ENCODE measurements at places on chromosomes 7 and 10.

- peaks cover 18% of the 10 kb centered on the region for H3K4me1 ChIP-seq
- H3K27ac ChIP-seq, result no peak overlapping the region
- no peaks in the 10 kb centered on the region for H3K36me3 ChIP-seq
- DNase-seq, result peak; percentile 79
- H3K27me3 ChIP-seq, result no peaks in the 10 kb centered on the region
Observed at GRCh38 chr7:4610768-4611467, 71.2 kb upstream of the FOXK1 start.

GRCh38 chr10:68501691-68502090, 25.6 kb downstream of the SLC25A16 start:
- no peaks in the 10 kb centered on the region for H3K27me3 ChIP-seq
- H3K27ac ChIP-seq, result no peak overlapping the region
- no peak for DNase-seq
- peaks cover 76% of the 10 kb centered on the region for H3K36me3 ChIP-seq

GRCh38 chr10:123841560-123841959, 50.0 kb downstream of the CPXM2 start:
- DNase-seq, result no peak
- H3K36me3 ChIP-seq, result no peaks in the 10 kb centered on the region
- H3K27ac ChIP-seq, result no peak overlapping the region
- peaks cover 4% of the 10 kb centered on the region for H3K4me1 ChIP-seq
- H3K4me3 ChIP-seq, result no peak overlapping the region
- H3K27me3 ChIP-seq, result no peaks in the 10 kb centered on the region

GRCh38 chr7:151702961-151703360, 174.0 kb downstream of the PRKAG2 start:
- H3K27me3 ChIP-seq, result no peaks in the 10 kb centered on the region
- no peak overlapping the region for H3K27ac ChIP-seq
- H3K4me3 ChIP-seq, result no peak overlapping the region
- DNase-seq, result no peak
- H3K4me1 ChIP-seq, result peaks cover 12% of the 10 kb centered on the region

DNA sequence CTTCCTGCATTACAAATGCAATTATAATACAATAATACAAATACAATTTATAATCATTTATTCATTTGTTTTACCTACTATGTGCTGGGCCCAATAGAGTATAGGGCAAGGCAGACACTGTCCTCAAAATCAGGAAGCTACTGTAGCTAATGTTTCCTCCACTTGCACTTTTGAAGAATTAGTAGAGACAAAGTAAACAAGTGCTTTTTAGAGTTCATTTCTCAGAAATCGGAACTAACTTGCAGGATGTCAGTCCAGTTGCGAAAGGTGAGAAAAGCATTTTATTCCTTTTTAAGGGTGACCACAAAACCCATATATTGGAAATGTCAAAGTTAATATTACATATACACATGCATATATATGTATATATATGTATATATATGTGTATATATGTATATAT, 14.2 kb downstream of the ADRB1 start:
- no peaks in the 10 kb centered on the region for H3K4me1 ChIP-seq
- DNase-seq, result no peak
- H3K36me3 ChIP-seq, result no peaks in the 10 kb centered on the region
- H3K27me3 ChIP-seq, result peaks cover 8% of the 10 kb centered on the region
- H3K4me3 ChIP-seq, result no peak overlapping the region

GRCh38 chr10:96826438-96826837, 5.7 kb upstream of the LCOR start:
- peaks cover 4% of the 10 kb centered on the region for H3K4me1 ChIP-seq
- DNase-seq, result no peak
- no peak overlapping the region for H3K4me3 ChIP-seq
- H3K27me3 ChIP-seq, result no peaks in the 10 kb centered on the region

- H3K27me3 ChIP-seq, result no peaks in the 10 kb centered on the region
- no peak for DNase-seq
- no peaks in the 10 kb centered on the region for H3K4me1 ChIP-seq
- H3K36me3 ChIP-seq, result no peaks in the 10 kb centered on the region
Observed at GRCh38 chr7:21300692-21301091, 127.2 kb upstream of the SP4 start.

GRCh38 chr7:159036916-159037605, 107.6 kb downstream of the VIPR2 start:
- H3K4me3 ChIP-seq, result no peak overlapping the region
- peak; percentile 2 for DNase-seq
- no peak overlapping the region for H3K27ac ChIP-seq
- H3K4me1 ChIP-seq, result no peaks in the 10 kb centered on the region

DNA sequence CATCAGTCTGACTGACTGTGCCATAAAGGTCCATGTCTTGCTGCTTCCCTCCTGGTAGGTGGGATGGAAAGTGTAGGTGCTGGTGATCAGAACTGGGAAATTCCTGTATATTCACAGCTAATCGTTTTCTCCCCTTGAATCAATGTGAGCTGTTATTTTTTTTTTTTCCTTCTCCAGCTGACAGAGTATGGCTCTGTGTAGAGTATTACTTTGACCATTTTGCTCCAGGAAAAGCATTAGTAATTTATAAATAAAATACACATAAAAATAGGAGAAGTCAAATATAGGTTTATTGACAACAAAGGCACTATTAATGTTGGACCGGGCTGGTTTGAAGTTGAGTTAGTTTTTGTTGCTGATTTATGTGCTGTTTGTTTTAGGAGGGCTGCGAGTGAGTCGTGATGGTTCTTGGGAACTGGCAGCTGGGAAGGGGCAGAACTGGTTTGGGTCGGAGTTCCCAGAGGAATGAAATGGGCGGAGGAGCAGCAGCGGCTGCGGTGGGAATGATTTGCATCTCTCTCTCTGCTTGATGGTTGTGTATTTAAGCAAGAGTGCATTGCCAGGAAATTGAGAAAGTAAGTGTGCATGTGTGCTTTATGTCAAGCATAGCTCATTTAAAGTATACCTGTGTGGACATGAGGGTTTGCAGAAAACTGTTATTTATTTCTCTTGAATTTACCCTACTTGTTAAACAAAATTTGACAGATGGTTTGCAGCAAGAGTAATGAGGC, 80.9 kb downstream of the LRMDA start:
- H3K36me3 ChIP-seq, result no peaks in the 10 kb centered on the region
- H3K27me3 ChIP-seq, result no peaks in the 10 kb centered on the region
- no peak overlapping the region for H3K4me3 ChIP-seq
- H3K27ac ChIP-seq, result no peak overlapping the region
- DNase-seq, result no peak

DNA sequence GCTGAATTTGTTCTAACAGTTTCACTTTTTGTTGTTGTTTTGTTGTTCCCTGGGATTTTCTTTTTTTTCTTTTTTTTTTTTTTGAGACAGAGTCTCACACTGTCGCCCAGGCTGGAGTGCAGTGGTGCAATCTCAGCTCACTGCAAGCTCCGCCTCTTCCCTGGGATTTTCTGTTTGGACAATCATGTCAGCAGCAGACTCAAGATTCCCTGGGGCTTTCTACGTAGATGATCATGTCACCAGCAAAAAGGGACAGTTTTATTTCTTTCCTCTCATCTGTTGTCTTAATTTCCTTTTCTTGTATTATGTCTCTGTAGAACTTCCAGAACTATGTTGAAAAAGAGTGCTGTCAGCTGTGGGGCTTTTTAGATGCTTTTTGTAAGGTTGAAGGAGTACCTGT, 241.4 kb downstream of the TNS3 start:
- no peak for DNase-seq
- H3K36me3 ChIP-seq, result no peaks in the 10 kb centered on the region
- H3K27me3 ChIP-seq, result no peaks in the 10 kb centered on the region
- no peak overlapping the region for H3K4me3 ChIP-seq
- H3K4me1 ChIP-seq, result peaks cover 4% of the 10 kb centered on the region

GRCh38 chr10:84844461-84844860, 516.1 kb downstream of the CCSER2 start:
- DNase-seq, result no peak
- no peak overlapping the region for H3K27ac ChIP-seq
- no peak overlapping the region for H3K4me3 ChIP-seq
- H3K36me3 ChIP-seq, result no peaks in the 10 kb centered on the region
- H3K4me1 ChIP-seq, result no peaks in the 10 kb centered on the region

DNA sequence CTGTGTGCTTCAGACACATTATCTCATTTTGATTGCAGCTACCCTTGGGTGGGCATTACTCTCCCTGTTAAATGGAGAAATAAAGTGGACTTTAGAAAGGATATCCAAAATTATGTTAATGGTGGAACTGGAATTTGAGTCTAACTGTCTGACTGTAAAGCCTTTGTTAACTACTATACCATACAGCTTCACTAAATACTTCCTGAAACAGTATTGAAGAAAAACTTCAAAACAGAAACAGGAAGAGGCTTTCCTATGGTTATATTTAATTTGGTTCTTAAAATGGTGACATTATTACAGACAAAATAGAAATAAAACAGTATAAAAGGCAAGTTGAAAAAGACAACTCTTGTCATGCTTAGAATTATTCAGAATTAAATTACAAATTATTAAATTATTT, 25.0 kb downstream of the SPAG6 start:
- H3K27me3 ChIP-seq, result peaks cover 2% of the 10 kb centered on the region
- H3K36me3 ChIP-seq, result no peaks in the 10 kb centered on the region
- no peak overlapping the region for H3K27ac ChIP-seq
- DNase-seq, result no peak
- no peaks in the 10 kb centered on the region for H3K4me1 ChIP-seq

DNA sequence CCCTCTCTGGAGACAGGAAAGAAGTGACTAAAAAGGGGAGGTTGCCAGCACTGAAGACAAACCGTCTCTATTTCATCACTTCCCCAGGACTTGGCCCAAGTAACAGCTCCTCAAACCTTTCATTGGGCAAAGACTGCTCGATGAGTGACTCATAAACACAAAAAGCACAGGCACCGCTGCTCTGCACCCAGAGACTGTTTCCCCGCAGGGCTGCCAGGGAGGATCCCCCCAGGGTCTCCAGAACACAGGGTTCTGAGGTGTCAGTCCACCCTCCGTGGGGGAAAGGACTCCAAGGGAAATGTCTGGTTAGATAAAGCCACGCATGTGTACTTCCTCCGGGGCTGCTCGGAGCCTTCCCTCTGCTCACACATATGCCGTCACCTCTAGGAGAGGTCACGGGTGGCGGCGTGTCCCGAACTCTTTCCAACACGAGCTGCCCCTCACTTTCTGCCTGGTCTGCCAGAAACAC, 59.9 kb downstream of the INSIG1 start:
- no peak for DNase-seq
- no peak overlapping the region for H3K4me3 ChIP-seq
- H3K36me3 ChIP-seq, result no peaks in the 10 kb centered on the region
- no peak overlapping the region for H3K27ac ChIP-seq
- H3K27me3 ChIP-seq, result peaks cover 45% of the 10 kb centered on the region
- H3K4me1 ChIP-seq, result no peaks in the 10 kb centered on the region

DNA sequence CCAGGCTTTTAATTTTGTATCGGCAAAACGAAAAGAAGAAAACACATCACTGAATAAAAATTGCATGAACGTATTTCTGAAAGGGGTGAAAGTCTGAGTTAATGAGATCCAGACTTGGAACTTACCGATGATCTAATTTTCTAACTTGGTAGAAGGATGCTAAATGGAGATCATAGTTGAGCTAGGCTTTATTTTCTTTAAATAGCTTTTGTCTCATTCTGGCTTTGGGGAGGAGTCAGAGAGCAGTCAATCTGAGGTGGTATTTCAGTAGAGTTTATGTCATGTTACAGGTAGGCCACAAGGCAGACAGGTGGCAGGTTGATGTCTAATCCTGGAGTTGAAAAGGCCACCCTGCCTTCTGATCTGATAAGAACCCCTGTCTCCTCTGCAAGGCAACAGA, 161.9 kb downstream of the KIAA1217 start:
- no peak overlapping the region for H3K4me3 ChIP-seq
- no peaks in the 10 kb centered on the region for H3K27me3 ChIP-seq
- H3K27ac ChIP-seq, result no peak overlapping the region
- no peak for DNase-seq

DNA sequence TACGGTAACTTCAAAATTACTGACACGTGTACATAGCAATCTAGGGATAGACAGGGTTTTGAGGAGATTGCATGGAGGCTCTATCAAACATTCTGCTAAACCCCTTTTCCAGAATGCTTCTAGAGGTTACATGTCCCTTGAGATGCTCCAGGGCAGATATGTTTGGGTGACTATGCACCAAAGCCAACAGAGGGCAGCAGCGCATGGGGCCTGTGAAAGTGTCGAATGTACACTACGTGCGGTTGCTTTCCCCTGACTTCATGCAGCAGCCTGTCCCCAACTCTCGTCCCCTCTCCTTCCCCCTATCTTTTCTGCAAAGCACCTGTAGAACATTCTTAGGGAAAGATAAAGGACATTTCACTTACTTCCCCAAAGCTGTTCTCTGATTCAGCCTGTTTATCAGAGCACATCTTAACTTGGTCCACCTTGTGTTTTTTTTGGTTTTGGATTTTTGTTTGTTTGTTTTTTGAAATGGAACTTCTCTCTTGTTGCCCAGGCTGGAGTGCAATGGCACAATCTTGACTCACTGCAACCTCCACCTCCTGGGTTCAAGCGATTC, 90.2 kb downstream of the UBE3C start:
- H3K36me3 ChIP-seq, result no peaks in the 10 kb centered on the region
- no peak overlapping the region for H3K4me3 ChIP-seq
- no peak overlapping the region for H3K27ac ChIP-seq
- no peaks in the 10 kb centered on the region for H3K4me1 ChIP-seq
- H3K27me3 ChIP-seq, result no peaks in the 10 kb centered on the region

DNA sequence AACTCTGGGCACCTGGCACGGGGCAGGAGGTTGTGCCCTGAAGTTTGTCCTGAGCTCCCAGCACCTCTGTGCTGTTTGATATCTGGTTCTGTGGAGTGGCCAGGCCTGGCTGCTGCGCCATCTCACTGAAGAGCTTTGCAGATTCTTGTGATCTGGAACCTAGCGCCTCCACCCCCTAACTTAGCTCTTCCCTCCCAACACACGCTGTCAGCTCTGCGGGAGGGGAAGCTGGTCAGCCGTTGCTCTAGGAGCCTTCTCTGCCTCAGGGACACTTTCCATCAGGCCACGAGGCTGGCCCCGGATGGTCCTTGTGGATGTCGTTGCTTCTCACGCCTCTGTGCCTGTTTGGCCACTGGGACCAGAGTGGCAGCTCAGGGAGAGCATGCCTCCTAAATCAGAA, 213.2 kb downstream of the CCDC3 start:
- no peak overlapping the region for H3K27ac ChIP-seq
- no peak for DNase-seq
- no peaks in the 10 kb centered on the region for H3K27me3 ChIP-seq

GRCh38 chr7:2118056-2118455, 114.7 kb downstream of the MAD1L1 start:
- no peak for DNase-seq
- H3K4me3 ChIP-seq, result no peak overlapping the region
- H3K27ac ChIP-seq, result no peak overlapping the region
- no peaks in the 10 kb centered on the region for H3K27me3 ChIP-seq

GRCh38 chr7:17362439-17363105, 64.1 kb downstream of the AHR start:
- H3K27ac ChIP-seq, result no peak overlapping the region
- H3K4me1 ChIP-seq, result no peaks in the 10 kb centered on the region
- DNase-seq, result no peak
- no peaks in the 10 kb centered on the region for H3K36me3 ChIP-seq
- no peak overlapping the region for H3K4me3 ChIP-seq
- no peaks in the 10 kb centered on the region for H3K27me3 ChIP-seq

- H3K4me1 ChIP-seq, result peaks cover 62% of the 10 kb centered on the region
- H3K27me3 ChIP-seq, result no peaks in the 10 kb centered on the region
- DNase-seq, result no peak
- no peak overlapping the region for H3K4me3 ChIP-seq
- H3K36me3 ChIP-seq, result peaks cover 5% of the 10 kb centered on the region
Observed at GRCh38 chr10:62075414-62075813, 173.9 kb downstream of the ARID5B start.

Measured in tibial nerve (tissue), 4 donors.